Testis (tissue), 5 donors: ENCODE measurements at places on chromosomes 5 and 9. TPM values are rescaled to one million over a fixed set of nuclear protein-coding genes. Genes with fewer than 3 reads are reported as not detected.

Gene DNAH5
- total RNA-seq: 5.1 TPM

Gene LCN9
- total RNA-seq: 0.68 TPM

Gene ATOSB
- 15.9 TPM for total RNA-seq

- DNase-seq: no peak
- H3K36me3 ChIP-seq: no peaks in the 10 kb centered on the region
- no peaks in the 10 kb centered on the region for H3K27me3 ChIP-seq
- H3K4me1 ChIP-seq: no peaks in the 10 kb centered on the region
Observed at GRCh38 chr5:124071039-124071438, 559.1 kb downstream of the CSNK1G3 start.

DNA sequence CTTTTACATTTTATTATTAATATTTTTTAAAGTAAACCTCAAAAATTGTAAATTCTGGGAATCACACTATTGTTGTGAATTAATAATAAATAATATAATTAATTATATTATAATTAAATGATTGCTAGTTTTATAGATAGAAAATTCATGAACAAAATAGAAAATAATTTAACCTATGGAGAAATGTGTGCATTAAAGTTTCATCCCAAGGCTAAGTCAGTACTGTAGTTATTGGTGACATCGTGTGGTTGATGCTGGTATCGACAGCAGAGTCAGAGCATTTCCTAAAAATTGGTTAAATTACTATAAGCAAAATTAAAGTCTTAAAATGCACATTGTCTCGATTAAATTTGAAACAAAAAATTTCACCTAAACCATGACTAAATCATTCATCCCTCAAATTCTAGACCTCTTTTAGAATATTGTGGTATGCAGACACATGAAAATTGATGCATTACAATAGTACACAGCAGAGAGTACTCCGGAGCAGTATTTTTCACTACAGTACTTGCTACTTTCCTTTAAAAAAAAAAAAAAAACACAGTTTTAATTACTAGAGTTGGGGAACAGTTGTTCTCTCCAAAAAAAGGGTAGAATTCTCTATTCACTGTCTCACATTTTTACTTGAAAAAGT is 73.9 kb downstream of the RORB start:
- H3K36me3 ChIP-seq: no peaks in the 10 kb centered on the region
- no peaks in the 10 kb centered on the region for H3K27me3 ChIP-seq
- H3K4me3 ChIP-seq: no peak overlapping the region
- DNase-seq: peak; percentile 43
- no peak overlapping the region for H3K27ac ChIP-seq

GRCh38 chr5:133082128-133082527 is 30.3 kb downstream of the HSPA4 start:
- H3K27me3 ChIP-seq: no peaks in the 10 kb centered on the region
- H3K4me3 ChIP-seq: no peak overlapping the region
- no peaks in the 10 kb centered on the region for H3K36me3 ChIP-seq
- no peak overlapping the region for H3K27ac ChIP-seq
- DNase-seq: no peak
- no peaks in the 10 kb centered on the region for H3K4me1 ChIP-seq

- no peak overlapping the region for H3K27ac ChIP-seq
- DNase-seq: no peak
- no peaks in the 10 kb centered on the region for H3K27me3 ChIP-seq
Observed at GRCh38 chr5:141567513-141568117, 51.2 kb downstream of the DIAPH1 start.

DNA sequence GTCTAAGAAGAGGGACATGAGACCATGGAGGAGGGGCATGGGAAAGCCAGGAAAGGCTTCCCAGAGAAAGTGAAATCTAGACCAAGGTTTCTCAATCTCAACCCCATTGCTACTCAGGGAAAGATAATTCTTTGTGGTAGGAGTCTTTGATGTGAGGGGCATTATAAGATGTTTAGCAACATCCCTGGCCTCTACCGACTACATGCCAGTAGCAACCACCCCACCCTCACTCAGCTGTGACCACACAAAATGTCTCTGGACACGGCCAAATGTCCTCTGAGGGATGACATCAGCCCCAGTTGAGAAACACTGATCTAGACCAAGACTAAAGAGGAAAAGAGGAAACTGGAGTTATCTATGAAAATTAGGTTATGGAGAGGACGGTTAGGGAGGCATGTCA is 298.5 kb upstream of the KIF2A start:
- no peaks in the 10 kb centered on the region for H3K4me1 ChIP-seq
- H3K4me3 ChIP-seq: no peak overlapping the region
- no peak for DNase-seq
- no peaks in the 10 kb centered on the region for H3K27me3 ChIP-seq
- no peaks in the 10 kb centered on the region for H3K36me3 ChIP-seq

GRCh38 chr9:13354733-13355132 is 75.2 kb upstream of the MPDZ start:
- no peak overlapping the region for H3K27ac ChIP-seq
- H3K4me1 ChIP-seq: no peaks in the 10 kb centered on the region
- no peaks in the 10 kb centered on the region for H3K27me3 ChIP-seq

DNA sequence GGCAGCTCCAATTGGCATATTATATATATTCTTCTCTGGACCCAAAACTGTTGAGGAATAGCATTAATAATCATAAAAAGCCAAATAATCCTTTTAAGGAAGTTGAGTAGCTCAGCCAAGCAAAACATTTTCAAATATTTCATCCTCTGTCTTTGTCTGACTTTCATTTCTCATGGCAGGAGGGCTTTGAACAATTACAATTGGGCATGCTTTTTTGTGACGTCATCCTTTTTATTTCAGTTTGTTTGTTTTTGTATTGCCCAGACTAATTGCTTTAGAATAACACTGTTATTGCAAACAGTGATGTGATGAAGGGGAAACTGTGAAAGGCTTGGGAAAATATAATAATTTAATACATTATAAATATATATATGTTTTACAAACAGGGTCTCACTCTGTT is 65.2 kb upstream of the MAP1B start:
- no peaks in the 10 kb centered on the region for H3K27me3 ChIP-seq
- no peaks in the 10 kb centered on the region for H3K4me1 ChIP-seq
- DNase-seq: no peak
- H3K4me3 ChIP-seq: no peak overlapping the region
- H3K27ac ChIP-seq: no peak overlapping the region
- H3K36me3 ChIP-seq: no peaks in the 10 kb centered on the region

DNA sequence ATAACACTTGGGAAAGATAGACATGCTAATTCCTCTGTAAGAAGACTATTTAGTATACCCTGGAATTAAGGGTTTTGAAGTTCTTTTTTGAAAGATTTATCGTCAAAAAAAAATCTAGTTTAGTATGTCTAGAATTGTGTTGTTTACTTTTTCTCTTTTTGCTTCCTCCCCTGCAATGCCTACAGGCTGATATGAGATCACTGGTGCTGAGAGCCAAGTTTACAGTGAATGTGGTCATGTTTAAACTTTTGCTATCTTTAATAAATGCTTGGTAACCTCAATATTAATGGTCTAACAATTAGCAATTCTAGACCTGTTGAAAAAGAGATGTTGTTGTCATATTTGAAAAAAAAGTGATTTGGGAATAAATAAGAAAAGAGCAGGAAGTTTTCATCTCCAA is 86.1 kb downstream of the CWC27 start:
- no peak overlapping the region for H3K4me3 ChIP-seq
- H3K36me3 ChIP-seq: no peaks in the 10 kb centered on the region
- H3K27ac ChIP-seq: no peak overlapping the region
- no peaks in the 10 kb centered on the region for H3K4me1 ChIP-seq
- no peak for DNase-seq

DNA sequence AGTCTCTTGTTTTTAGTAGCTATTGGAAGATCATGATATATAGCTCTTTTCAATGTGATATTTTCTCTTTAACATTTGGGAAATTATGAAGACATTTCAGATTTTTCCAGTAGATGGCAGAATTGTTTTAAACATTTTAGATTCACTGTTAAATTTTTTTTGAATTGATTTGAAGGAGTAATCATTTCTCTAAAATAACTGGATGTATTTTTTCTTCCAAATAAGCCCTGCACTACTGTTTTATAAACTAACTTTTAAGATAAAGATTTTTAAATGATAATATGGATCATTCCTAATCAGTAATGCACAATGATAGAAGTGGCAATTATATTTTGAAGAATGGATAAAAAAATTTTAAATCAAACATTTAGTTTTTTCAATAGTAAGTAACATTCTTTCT is 14.2 kb downstream of the NDUFAF2 start:
- no peak for DNase-seq
- no peak overlapping the region for H3K4me3 ChIP-seq
- H3K27ac ChIP-seq: no peak overlapping the region
- H3K4me1 ChIP-seq: no peaks in the 10 kb centered on the region
- H3K27me3 ChIP-seq: no peaks in the 10 kb centered on the region
- H3K36me3 ChIP-seq: no peaks in the 10 kb centered on the region

DNA sequence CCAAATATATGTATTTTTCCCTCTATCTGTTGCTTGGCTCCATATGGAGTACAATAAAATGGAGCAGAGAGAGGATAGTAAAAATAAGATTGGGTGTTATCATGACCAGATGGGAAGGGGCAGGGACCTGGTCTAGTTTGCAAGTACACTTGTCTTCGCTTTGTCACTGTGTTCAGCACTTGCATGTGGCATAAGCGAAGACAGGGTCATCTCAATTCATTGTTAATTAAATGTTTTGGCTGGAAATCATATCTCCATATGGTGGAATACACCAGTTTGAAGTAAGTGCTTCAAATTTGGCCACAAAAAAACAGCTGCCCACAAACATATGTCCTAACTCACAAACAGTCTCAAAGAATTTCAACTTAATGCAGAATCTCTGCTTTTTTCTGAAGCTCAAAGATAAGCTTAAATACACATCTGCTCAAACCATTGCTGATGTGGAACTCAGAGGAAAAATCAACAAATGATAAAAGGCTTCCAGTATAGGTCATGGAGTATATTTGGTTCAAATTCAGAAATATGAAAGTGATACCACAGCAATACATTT is 865.4 kb downstream of the TLE4 start:
- H3K27me3 ChIP-seq: no peaks in the 10 kb centered on the region
- DNase-seq: no peak
- no peaks in the 10 kb centered on the region for H3K4me1 ChIP-seq
- H3K4me3 ChIP-seq: no peak overlapping the region
- H3K36me3 ChIP-seq: no peaks in the 10 kb centered on the region
- H3K27ac ChIP-seq: no peak overlapping the region

DNA sequence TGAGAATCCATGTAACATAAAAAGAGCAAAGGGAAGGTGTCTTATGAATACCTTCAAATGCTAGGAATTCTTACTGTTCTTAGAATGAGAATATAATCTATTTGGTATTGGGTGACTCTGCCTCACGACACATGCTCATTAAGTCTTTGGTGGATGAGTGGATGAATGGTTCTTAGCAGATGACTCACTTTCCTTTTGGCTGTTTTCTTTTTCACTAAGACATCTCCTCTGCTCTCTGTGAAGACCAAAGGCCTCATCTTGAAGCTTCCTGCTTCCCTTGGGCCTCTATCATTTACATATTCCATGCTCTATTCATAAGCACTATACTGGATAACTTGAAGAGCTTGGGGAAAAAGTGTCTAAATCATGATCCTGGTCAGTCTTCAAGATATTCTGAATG is 468.1 kb downstream of the SPATA31D1 start:
- no peak overlapping the region for H3K4me3 ChIP-seq
- H3K27me3 ChIP-seq: no peaks in the 10 kb centered on the region
- H3K4me1 ChIP-seq: peaks cover 6% of the 10 kb centered on the region
- no peak for DNase-seq
- H3K36me3 ChIP-seq: no peaks in the 10 kb centered on the region
